ENCODE measurements at places on chromosomes 7 and 10. TPM values are rescaled to one million over a fixed set of nuclear protein-coding genes. Genes with fewer than 3 reads are reported as not detected.

CALHM1 gene
- 0.06 TPM for total RNA-seq

NEBL gene
- 52.8 TPM for total RNA-seq

CALN1 gene
- total RNA-seq = 3.1 TPM

CNTNAP2 gene
- total RNA-seq = 110 TPM

DNAJC2 gene
- 27.2 TPM for total RNA-seq

CALML5 gene
- not detected for total RNA-seq

SPDYE2B gene
- total RNA-seq = not detected

MRPS33 gene
- 25.0 TPM for total RNA-seq

- peak; percentile 17 for DNase-seq
Measured at GRCh38 chr10:120980279-120981255, 129.4 kb downstream of the WDR11 start.

- no peak for DNase-seq
Measured at GRCh38 chr7:34036051-34036920, 130.9 kb downstream of the BMPER start.

DNA sequence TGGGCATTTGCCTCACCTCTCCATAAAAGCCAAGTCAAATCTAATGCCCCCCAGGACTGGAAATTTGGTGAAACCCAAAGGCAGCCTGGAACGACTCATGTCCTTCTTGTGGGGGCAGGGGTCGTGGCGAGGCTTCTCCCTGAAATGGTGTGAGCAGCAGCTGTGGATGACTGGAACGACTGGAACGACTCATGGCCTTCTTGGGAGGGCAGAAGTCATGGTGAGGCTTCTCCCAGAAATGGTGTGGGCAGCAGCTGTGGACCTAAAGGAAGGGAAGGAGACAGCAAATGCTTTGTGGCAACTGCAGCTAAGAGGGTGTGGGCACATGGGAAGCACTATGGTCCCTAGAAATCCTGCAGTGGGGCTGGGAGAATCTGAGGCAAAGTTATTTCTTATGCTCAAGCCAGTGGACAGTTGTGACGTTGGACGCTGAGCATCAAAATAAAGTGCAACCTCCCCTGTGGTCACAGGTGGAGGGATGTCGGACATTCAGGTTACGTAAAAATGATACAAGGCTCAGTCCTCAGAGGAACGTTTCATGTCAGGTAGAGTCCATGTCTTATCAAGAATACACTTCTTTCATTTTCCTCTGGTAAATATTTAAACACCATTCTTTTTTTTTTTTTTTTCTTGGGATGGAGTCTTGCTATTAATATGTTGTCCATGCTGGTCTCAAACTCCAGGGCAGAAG is 107.0 kb upstream of the KIF5B start:
- DNase-seq = no peak

DNA sequence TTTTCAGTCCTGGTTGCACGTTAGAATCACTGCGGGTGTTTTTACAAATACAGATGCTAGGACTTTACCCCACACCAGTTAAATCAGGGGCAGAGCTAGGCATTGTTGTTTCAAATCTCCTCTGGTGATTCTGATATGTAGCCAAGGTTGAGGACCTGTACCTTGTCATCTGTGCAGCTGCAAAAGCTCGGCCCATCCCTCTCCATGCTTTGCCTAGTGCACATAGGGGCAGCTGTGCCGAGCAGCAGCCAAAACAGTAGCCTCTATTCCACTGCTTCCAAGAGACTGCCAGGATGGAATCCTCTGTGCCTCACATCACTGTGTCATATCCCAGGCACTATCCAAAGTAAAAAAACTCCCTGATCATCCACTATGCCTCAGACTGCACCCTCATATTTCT is 181.3 kb downstream of the CDK14 start:
- no peak for DNase-seq

GRCh38 chr7:150401424-150401790 is 22.3 kb downstream of the ZNF775 start:
- DNase-seq = no peak

DNA sequence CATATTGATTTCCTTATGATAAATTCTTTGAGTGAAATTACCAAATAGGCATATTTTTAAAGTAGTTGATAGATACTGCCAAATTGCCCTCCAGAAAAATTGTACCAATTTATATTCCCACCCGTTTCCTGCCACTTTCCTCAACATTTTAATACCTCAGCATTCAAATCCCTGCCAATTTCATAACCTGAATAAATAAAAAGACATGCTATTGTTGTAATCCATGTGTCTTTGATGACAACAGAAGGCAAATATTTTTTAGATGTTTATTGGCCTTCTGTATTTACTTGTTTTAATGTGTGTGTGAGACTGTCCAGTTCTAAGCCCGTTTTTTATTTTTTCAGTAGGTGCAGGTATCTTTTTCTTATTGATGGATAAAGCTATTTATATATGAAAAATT is 71.7 kb downstream of the TEX36 start:
- no peak for DNase-seq

GRCh38 chr10:89414146-89414878 is at the start of gene IFIT5:
IFIT5 (plus strand) TSS chr10:89414568; CDS start chr10:89414799, 231 bp downstream.
- DNase-seq = peak; percentile 86

DNA sequence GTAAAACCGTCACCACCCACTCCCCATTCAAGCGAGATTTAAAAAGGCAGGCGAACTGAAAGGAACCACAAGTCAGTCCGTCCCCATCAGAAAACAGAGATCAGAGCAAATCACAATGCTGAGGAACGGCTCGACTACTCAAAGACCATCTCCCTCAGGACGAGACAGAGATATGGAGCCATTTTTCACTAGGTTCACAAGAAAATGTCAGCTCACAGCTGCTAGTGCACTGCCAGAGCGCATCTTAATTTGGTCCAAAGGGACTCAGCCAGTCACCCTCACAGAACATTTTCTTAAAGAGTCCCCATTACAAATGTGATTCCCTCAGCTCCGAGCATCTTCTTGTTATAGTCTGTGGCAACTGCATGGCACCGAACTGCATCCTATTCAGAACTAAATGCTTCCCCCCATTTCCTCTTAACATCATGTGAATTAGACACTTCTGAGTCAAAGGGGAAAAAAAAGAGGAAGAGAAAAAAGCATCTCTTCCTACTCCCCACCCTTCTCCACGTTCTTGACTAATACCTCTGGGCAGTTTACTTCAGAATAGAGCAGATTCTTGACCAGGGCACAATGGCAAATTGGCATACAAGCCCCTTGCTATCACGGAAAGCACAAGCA is 683.9 kb downstream of the MAGI2 start:
- peak; percentile 40 for DNase-seq

DNA sequence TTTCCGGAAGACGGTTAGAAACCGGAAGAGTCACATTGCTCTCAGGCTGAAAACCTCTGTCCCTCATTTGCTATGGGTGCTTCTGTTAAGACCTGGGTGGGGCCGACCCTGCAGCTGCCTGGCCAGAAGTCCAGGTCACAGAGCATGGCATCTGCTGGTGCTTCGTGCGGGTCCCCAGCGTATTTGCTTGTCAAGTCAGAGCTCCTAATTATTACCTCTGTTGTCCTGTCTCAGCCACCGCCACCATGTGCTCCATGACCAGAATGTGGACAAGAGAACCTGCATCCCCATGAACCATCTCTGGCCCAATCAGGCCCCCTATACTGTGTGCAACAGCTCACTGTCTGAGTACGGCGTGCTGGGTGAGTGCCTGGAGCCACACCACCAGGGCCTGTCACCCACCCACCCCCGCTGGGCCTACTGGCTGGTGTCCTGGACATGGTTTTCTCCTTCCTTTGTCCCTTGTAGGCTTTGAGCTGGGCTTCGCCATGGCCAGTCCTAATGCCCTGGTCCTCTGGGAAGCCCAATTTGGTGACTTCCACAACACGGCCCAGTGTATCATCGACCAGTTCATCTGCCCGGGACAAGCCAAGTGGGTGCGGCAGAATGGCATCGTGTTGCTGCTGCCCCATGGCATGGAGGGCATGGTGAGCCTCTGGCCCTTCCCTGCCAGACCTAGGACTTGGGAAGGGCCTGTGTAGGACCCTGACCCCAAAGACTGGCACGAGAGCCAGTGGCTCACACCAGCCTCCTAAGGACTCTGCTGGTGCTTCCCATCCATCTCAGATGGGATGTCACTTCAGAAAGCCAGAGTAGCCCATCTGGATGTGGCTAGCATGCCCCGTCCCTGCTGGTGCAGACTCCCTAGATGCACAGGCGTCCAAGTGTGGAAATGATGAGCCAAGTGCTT is 51.3 kb upstream of the ZMIZ2 start:
- no peak for DNase-seq

GRCh38 chr10:117167789-117168674 is 29.3 kb upstream of the KCNK18 start:
- DNase-seq = peak; percentile 88

GRCh38 chr10:31515116-31515515 is 196.1 kb downstream of the ZEB1 start:
- DNase-seq = no peak

DNA sequence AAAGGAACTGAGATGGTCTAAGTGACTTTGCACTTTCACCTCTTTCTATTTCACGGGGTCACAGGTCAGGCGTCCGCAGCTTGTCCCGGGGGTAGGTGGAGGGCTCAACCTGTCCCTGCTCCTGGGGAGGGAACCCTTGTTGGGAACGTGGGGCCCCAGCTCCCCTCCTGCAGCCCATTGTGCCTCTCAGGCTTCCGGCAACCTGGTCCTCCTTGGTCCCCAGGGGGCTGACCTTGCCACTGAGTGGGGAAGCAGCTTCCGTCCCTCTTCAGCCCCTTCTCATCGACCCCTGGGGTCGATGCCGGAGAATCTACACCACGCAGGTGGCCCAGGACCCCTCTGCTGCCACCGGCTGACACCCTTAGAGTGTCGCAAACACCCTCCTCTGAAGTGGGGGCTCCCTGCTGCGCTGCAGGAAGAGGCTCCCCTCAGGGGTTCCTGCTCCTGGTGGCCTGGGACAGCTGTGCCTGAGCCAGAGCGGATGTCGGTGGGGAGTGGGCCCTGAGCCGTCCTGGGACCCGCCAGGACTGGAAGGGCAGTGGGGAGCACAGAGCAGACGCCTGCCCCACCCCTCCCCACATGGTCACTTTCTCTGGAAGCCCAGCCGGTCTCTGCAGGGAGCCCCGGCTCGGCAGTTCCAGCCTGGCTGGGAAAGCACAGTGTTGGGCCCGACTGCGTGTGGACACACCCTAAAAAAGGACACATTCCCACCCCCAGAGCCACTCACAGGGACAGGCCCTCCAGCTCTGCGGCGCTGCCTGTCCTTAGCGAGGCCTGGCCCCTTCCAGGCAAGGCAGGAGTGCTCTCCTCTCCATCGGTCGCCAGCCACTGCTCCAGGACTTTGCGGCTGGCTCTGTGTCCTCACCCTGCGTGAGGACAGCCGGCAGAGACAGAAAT is 357.5 kb upstream of the SHH start:
- DNase-seq = no peak
